ENCODE measurements at places on chromosomes 1 and 21.

DNA sequence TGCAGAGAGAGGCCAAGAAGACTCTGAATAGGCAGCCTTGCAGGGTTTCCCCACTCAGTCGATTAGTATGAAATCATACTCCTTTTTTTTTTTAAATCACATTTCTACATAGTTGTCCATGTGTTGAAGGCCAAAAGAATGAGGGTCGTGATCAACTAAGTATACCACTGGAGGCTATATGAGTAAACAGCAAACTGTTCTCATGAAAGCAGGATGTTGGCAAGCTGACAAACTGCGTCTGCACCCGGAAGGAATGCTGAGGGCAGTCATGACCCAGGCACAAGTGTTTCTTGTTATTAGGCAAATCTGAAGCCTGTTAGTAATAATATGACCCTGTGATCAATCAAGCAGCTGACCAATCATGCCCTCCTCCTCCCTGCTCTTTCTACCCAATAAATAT is 213.2 kb downstream of the USH2A start:
- DNase-seq = no peak

DNA sequence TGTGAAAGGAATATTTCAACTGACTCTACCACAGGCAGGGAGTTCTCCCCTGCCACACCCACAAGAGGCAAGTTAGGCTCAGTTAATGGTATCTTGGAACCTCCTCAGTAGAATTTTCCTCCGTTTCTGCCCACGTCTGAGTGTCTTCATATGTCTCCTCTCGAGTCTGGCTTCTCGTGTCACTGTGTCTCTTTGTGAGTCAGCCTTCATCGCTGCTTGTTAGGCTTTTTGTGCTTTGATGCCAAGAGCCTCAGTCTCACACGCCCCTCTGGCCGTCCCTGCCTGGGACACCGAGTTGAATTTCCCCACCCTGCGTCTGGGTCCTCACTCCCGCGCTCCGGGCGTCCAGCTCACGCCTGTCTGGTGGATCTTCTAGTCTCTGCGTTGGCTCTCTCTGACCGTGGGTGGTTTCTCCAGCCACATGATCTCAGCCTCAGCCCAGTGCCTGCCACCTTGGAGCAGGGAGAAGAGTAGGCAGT is 125.7 kb upstream of the GADD45A start:
- DNase-seq = no peak

DNA sequence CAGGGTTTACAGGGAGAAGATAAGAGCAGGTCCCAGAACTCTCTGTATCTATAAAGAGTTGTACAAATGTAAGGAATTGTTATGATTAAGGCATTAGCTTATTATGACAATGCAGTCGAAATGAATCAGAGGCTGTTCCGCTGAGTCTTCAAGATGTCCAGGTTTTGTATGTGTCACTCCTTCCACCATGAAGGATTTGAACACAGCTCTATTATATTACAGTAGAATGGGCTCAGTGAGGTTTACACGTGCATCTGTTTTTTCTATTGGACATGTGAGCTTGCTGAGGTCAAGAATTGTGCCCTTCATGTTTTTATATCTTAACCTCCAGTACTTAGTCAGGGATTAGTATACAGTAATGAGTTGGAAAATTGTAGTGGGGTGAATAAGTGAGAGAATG is 86.3 kb downstream of the MPZL1 start:
- no peak for DNase-seq

DNA sequence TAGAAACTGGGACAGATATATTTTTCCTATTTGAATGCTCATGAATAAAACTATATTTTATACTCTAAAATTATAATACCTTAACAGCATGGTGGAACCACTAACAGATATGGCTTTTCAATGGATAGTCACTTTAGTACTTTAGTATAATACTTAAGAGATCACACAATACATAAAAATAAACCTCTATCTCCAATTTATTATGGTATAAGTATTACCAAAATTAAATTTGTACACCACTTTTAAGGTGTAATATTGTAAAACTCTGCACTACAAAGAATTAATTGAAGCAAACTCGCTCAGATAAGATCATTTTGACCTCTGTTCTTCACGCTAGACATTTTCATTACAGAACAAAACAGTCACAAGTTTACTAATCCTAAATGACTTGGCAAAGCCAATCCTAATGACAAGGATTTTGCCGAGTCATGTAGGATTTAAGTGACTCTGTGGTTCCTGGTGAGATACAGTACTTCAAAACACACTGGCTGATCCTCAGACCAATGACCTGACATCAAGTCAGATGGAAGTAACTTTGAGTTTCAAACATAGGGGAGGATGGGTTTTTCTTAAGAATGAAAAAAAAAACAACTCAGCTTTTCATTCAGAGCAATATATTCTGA is 200.6 kb downstream of the SMYD3 start:
- no peak for DNase-seq

GRCh38 chr21:35368326-35368725 is 319.2 kb upstream of the RUNX1 start:
- no peak for DNase-seq

GRCh38 chr1:246836209-246836966 is 95.4 kb downstream of the AHCTF1 start:
- DNase-seq = no peak

DNA sequence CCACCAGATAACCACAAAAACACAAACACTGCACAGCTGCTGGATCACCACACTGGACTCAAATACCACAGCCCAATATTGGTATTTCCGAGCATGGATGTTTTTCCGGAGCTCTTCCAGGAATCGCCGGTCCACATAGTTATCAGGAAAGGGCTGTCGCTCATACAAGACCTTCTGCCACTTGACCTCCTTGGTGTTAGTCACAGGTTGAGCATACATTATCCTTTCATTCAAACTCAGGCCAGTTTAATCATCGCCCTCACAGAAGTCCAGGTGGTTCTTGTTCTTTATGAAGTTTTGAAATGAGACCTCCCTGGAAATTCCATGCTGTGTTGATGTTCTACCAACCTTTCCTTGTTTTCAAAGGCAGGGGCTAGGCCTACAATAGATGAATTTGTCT is 1.5 kb downstream of the PIGC start:
- no peak for DNase-seq

GRCh38 chr1:229432905-229433304 is 989 bp downstream of the ACTA1 start:
- no peak for DNase-seq

GRCh38 chr1:93608187-93609109 is 73.2 kb downstream of the BCAR3 start:
- no peak for DNase-seq

DNA sequence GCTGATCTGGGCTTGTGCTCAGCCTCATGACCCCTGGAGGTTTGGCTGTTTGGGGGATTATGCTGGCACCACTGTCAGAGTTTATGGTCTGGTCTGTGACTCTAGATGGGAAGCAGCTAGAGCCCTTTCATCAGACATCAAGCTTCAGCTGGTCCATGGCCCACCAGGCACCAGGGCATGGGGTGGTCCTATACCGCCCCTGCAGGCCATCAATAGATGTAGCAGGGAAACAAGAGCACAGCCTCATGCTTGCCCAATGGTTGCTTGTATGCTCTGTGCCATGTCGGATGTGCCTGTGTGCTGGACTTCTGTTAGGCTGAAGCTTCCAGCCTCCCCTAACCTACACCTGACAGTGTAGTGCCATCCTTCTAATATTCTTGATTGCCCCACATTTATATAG is 71.1 kb upstream of the CD34 start:
- DNase-seq = no peak

GRCh38 chr1:25197982-25198662 is 34.2 kb downstream of the SYF2 start:
- no peak for DNase-seq

- no peak for DNase-seq
Measured at GRCh38 chr1:173870252-173871075, 2.3 kb downstream of the ZBTB37 start.

- DNase-seq = no peak
Measured at GRCh38 chr1:178050084-178050483, 43.8 kb upstream of the RASAL2 start.

DNA sequence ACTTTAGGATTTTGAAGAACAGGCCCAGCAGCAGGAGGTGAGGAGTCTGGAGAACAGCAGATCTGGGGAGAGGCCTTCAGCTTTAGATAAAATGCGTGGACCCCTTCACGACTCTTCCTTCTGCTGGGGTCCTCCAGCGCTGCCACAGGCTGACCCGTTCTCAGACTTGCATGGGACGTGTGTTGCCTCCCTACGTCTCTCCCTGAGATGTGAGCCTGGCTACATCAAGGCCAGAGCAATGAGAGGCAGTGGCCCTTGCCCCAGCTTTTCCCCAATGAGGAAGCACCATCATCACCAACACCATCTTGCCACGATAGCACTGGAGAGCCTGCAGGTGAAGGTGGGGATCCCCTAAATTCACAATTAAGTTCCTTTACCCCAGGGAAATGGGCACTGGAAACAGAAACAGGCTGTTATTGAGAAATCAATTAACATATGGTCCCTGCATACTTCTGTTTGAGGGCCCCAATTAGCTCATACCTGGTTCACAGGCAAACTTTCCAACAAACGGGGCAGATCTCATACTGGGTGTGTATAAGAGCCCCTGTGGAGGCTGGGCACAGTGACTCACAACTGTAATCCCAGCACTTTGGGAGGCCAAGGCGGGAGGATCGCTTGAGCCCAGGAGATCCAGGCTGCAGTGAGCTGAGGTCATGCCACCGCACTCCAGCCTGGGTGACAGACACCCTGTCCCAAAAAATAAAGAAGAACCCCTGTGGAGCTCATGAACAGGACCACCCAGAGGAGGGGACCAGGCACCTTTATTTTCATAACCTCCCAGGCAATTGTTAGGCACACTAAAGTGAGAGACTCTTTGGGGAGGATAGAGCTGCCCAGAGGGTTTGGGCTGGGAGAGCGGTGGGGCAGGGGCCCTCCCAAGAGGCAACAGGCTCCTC is 12.1 kb upstream of the ADAMTSL4 start:
- DNase-seq = no peak

DNA sequence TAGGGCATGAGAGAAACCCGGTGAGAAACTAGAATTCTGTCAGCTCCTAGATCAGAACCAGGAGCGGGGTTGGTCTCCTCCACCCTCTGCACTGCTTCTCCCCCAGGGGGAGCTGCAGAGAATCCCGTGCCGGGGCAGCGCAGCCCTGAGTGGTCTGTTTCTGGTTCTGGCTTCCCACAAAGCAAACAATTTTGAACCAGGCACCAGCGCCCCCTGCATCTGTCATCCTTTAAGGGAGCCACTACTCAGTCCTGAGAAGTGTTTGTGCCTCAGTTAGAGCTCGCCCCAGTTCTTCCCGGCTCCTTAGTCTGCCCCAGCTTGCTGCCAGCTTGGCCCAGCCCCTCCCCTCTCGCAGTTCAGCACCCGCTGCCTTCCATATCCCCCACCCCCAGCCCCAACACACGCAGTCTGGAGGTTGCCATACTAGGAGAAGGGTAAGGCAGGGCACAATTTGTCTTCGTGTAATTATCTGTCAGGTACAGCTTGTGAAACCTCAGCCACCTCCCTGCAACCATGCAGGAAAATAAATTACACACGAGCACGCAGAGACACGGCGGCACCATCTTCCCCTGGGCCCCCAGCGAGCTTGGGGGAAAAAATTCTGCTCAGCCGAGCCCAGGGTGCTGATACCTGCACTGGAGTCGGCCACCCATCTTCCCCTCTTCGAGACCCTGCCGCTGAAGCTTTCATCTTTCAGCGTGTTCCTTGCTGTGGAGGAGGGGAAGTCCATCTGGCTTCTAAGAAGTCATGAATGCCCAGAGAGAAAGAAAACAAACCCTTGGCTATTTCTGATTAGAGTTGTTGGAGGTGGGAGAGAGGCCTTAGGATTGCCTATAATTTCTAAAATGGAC is 62.6 kb upstream of the CD1D start:
- peak; percentile 11 for DNase-seq

DNA sequence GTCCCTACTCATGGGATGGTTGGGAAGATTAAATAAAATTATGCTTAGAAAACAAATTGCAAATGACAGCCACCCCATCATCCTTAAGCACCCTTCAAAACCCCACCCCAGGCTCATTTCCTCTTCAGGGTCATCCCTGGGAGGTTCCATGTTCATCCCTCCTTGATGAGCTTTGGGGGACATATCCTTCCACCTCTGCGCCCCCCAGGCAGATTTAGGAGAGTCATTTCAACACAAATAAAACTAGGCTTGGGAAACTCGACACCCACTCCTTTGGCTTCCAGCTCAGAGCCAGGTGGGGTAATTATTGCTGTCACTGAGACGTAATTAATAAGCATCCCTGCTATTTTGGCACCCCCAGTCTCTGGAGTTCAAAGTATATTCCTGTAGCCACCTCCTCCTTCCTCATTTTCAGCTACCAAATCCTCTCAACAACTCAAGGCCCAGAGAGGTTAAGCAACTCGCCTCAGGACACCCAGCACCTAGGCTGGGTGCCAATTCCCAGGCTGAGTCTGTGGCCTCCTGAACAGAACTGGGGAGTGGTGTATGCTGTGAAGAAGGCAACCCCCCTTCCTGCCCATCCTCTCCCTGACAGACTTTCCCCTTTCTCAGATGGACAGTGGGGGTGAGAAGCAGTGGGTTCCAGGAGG is 595 bp downstream of the CRYBG2 start:
- no peak for DNase-seq

GRCh38 chr21:27388825-27389224 is 421.9 kb upstream of the ADAMTS5 start:
- no peak for DNase-seq

- DNase-seq = no peak
Measured at GRCh38 chr1:81797701-81798100, 3.0 kb upstream of the ADGRL2 start.

DNA sequence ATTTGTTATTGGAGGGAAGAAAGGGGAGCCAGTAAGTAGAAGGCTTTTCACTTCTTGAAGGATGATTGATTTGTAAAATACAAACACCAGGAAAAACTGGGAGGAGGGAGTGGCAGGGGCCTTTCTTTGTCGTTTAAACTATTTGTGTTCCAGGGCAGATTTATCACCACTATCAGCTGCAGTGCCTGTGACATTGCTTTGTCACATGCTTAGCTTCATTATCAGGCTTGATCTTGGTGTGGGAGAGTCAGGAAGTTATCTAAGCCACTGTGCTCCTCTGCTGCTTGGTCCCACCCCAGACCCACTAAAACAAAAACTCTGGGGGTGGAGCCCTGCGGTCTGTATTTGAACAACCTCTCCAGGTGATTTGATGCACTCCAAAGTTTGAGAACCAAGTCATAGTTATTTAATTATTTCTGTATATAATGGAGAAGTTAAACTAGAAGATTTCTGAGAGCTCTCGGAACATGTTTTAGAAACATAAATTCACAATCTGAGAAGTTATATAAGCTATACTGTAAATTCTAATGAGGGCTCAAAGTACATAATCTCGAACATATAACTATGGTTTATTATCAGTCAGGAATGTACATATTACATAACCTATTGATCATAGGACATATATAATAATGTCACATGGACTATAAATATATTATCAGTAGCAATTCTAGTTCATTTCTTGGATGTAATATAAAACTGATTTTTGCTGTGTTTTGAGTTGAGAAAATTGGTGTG is 87.9 kb downstream of the CDC14A start:
- DNase-seq = peak; percentile 58

- no peak for DNase-seq
Measured at GRCh38 chr1:85700422-85700821, 7.8 kb downstream of the ZNHIT6 start.

- DNase-seq = no peak
Measured at GRCh38 chr1:210339500-210339899, 10.8 kb downstream of the HHAT start.

- DNase-seq = no peak
Measured at GRCh38 chr1:205954819-205955404, 11.7 kb upstream of the SLC26A9 start.

GRCh38 chr1:227771326-227771725 is 36.1 kb downstream of the SNAP47 start:
- DNase-seq = no peak

GRCh38 chr21:36563341-36563926 is 83.5 kb upstream of the CLDN14 start:
- DNase-seq = no peak
